ENCODE measurements at places on chromosomes 1 and 21.

DNA sequence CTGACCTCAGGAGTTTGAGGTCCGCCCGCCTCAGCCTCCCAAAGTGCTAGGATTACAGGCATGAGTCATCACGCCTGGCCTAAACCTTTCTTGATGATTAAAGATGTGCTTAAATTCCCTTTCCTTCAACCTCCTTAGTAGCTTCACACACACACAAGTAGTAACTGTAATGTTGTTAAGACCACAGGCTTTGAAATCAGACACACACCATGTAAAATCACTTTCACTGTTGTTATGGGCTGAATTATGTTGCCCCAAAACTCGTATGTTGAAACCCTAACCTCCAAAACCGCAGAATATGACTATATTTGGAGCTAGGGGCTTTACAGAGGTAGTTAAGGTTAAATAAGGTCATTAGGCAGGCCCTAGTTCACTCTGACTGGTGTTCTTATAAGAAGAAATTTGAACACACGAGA lies 180.2 kb downstream of the NR5A2 start:
- DNase-seq: peak; percentile 51

DNA sequence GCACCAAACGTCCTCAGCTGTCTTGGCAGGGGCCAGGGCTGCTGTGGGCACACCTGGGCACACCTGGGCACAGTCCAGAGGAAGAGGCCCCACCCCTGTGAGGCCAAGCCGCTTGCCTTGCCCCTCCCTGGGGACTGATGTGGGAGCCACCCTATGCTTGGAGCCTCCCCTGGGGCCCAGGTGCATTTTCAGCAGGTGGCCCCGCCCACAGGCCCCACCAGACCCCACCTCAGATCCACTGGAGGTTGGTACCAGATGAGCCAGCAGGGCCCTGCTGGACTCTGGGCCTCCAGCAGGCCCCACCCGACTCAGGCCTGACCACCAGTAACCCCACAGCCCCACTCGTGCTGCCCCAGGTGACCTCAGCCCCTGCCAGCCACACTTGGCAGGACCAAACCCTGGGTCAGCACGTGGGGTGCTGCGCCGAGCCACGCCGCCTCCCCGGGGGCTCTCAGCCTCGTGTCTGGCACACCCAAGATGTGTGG lies 8.8 kb downstream of the SLC19A1 start:
- no peak for DNase-seq

- no peak for DNase-seq
Measured at GRCh38 chr21:23245255-23245654, 2247.0 kb downstream of the NCAM2 start.

- DNase-seq: peak; percentile 53
Measured at GRCh38 chr21:43956670-43957035, 55.5 kb upstream of the TRAPPC10 start.

- DNase-seq: peak; percentile 64
Measured at GRCh38 chr21:29372063-29372802, 73.5 kb downstream of the BACH1 start.

- DNase-seq: peak; percentile 23
Measured at GRCh38 chr1:166975361-166976129, at the start of gene ILDR2. TSS of gene ILDR2 (minus strand) at chr1:166975540. CDS start at chr1:166975268, 272 bp downstream.

- peak; percentile 78 for DNase-seq
Measured at GRCh38 chr21:16569679-16570078, 839.9 kb downstream of the USP25 start.

DNA sequence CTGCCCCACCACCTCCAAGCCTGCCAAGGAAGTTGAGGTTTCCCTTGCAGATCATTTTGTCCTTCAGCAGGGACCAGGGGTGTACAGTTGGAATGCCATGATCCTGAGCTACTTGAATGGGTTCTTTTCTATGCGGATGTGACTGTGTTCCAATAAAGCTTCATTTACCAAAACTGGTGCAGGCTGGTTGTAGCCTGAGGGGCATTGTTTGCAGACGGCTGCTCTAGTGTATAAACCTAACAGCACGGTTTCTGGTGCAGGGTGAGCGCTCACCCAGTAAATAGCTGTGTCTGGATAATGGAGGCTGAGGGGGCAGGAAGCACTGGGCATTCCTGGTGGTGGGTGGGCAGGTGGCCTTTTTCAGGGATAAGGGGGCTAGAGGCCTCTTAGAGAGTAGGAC lies 72.7 kb upstream of the ACTL8 start:
- no peak for DNase-seq

All from astrocyte (in vitro differentiated cells and primary cell).